ENCODE measurements at places on chromosomes 13 and 19.

DNA sequence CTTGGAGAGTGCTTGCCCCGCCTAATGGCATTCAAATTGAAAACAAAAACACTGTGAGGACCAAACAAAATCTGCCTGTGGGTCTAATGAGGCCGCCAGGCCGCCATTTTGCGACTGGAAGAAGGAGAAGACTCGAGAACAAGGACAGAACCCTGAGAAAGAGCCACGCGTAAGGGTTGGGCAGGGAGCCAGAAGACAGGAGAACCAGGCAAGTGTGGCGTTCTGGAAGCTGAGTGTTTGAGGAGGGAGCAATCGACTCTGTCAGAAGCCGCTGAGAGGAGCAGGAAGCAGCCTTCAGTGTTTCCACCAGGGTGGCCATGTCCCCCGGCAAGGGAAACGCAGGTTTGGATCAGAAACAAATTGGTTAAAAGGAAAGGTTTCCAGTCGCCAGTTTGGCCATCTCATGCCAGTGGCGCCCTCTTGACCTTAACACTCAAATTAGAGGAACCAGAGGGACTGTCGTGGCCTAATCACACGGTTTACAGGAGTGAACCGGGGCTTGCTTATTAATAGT, 10.2 kb upstream of the PTOV1 start:
- no peak for DNase-seq

- no peak for DNase-seq
These were observed 53.9 kb upstream of the MTIF3 start for GRCh38 chr13:27504128-27504867.

- peak; percentile 87 for DNase-seq
These were observed at the start of gene HPN for GRCh38 chr19:35041548-35042055. Gene HPN (plus strand): TSS chr19:35041721. CDS start chr19:35042507, 786 bp downstream.

- no peak for DNase-seq
These were observed 37.6 kb upstream of the MAB21L1 start for GRCh38 chr13:35514061-35514477.

- DNase-seq = no peak
These were observed 520.0 kb downstream of the GPC6 start for GRCh38 chr13:93746589-93746988.

DNA sequence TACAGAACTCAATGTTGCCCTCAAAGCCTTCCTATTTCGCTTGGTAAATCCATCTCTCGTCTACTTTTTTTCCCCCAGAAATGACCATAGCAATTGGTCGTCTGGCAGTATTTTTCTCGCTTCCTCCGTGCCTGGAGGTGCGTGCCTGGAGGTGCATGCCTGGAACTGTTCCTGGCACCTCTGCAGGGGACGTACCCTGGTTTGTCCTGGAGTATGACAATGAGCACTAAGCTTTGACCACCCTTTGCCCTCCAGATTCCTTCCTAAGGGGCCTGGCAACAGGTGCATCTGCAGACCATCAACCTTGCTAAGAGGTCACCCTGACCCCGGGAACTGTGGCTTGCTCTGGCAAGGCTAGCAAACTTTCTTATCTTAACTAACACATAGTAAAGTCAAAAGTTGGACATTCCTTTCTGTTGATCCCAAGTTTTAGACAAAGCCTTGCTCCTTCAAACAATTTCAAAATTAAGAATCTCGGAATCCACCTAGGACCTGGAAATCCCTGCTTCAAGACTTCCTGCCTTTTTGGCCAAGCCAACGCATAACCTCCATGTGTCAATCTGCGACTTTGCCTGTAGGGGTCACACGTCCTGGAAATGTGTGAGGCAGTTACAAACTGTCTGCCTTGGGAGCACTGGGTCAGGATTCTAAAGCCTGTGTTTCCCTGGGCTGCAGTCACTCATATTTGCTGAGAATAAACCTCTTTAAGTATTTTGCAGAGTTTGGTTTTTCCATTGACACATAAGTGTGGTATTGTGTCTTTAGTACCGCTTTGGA, 28.8 kb upstream of the TUBGCP3 start:
- no peak for DNase-seq

DNA sequence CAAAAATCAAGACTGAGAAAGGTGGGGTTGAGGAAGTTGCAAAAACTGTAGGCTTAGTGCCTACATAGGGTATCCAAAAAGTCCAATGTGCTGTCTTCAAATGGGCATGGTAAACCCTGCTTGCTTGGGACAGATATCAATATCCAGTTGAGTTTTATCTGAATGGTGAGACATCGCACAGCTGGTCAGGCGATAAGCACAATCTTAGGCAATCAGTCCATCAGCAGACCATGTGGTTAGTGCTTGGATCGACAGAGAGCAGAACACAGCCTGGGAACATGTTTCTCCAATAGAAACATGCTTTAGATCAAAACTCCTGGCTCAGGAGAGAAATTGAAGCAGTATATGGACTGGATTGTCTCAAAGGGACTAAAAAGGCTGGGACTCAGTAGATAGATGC, 151.3 kb upstream of the IPO5 start:
- no peak for DNase-seq

DNA sequence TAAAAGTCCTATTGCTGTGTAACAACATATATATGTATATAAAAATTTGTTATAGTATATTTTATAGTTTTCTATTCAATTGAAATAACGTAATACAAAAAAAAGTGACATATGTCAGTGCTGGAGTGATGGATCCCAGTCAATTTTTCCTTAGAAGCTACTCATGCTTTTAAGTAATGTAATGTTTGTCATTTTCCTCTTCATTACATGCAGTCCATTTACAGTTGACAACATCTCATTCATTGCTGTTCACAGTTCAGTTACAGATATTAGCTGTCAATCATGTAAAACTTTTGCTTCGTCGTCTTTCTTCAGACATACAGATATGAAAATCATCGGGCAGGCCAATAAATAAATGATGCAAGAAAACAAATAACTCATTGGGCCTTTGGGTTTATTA, 525.1 kb upstream of the PRR20A start:
- DNase-seq = no peak

DNA sequence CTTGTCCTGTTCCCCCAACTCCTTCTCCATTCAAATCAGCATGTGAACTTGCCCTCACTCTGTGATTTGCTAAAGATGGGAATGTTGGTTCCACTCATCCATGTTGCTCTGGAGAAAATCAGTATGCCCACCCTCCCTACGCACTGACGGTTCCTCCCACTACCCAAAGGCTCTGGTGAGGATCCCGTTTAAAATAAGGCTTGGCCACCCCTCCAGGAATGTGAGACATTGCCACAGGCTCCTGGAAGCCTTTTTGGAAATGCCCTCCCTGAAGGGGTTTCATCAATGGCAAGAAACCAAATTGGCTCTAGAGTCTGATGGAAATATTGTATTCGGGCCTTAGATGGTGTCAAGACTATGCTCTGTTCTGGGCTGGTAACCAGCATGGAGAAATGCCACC, 187.3 kb downstream of the USP12 start:
- no peak for DNase-seq

DNA sequence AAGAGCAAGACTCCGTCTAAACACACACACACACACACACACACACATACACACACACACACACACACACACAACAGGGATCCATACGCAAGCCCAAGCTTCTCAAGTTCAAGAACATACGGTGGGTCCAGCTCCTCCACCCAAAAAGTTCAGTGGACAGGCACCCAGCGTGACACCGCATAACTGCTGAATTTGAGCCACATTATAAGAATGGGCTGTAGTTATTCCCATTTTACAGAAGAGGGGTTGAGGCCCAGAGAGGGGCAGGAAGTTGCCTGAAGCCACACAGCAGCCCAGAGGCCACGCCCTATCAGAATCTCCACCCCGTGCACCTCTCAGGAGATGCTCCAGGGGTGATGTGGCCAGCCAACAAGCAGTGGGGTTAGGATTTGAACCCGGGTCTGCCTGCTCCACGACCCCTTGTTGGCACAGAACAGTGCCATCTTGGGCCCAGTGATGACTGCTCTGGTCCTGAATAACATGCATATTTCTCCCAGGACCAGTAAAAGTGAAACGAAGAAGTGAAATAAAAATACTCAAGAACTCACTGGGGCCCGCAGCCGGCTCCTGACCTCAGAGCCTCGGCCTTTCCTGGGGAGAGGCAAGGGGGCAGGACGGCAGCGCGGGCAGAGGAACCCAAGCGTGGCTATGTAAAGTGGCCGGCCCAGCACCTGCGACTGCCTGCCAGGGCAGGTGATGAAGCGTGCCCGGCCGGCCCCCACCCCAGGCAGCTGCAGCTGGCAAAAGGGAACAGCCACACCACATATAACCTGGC, 61.9 kb downstream of the AP1M1 start:
- DNase-seq = no peak

DNA sequence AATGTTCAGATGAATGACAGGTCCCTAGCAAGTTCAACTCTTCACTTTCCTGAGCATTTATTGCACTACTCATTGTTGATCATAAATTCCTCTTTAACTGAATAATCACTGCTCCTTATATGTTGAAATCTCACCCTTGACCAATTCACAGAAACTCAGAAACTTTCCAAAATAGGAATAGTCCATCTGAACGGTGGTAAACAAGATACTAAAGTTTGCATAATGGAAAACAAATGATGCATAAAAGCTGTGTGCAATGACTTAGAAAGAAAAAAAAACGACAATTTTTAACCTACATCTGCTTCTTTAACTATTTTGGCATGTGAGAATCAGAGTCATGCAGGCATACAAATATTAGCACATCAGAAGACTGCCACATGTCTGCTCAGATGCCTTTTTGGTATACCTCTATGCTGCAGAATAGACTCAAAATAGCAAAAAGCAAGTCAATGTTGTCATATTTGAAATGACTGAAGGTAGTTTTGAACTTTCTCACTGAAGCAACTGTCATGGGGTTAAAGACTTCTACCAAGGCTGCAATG, 34.8 kb downstream of the SLC10A2 start:
- no peak for DNase-seq

GRCh38 chr19:13770013-13770635, 4.1 kb upstream of the C19orf53 start:
- no peak for DNase-seq

DNA sequence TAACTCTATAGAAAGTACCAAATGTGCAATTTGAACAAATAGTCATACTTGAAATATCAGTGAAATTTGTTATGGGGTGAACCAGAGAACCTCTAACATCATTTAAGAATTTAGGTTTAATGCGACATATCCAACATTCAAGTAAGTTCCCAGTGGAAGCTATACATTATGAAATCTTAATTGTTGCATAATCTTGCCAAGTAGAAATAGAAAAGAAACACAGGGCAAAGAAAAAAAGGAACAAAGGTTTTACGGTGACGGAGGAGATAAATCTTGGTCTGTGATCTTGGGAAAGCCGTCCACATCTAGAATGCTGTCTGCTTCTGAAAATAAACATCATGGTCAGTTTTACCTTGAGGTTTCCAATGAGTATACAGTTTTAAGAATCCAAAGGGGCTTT, 445.7 kb downstream of the RFC3 start:
- DNase-seq = no peak

DNA sequence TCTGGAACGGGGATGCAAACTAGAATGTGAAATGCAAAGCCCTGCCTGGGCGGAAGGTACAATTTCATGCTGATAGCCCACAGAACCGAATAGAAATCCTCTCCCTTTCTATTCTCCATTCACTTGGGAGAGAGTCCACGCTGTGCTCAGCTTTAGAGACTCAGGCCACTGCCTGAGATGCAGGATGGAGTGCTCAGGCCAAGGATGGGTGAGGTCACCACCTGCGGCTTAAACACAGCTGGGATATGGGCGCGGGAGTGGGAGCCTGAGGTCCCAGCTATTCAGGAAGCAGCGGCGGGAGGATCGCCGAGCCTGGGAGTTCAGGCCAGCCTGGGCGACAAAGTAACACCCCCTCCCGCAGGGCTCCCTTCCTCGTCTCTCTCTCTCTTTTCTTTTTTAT, 446 bp upstream of the ZNF83 start:
- DNase-seq = no peak

DNA sequence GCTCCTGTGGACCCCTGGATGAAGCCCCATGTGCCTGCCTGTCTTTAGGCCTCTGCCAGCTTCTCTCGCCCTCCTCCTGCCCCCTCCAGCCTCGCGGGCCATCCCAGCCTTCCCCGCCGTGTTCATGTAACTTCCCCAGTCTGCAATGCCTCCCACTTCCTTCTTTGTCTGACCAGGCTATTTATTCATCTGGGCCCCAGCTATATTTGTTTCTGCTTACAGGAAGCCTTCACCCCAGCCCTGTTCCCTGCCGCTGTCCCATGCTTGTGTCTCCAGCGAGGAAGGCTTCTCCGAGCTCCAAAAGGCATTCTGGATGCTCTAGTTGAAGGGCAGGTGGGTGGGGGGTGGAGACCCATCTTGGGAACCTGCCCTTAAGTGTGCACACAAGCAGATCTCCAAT, 7.9 kb upstream of the C3 start:
- DNase-seq = peak; percentile 66

DNA sequence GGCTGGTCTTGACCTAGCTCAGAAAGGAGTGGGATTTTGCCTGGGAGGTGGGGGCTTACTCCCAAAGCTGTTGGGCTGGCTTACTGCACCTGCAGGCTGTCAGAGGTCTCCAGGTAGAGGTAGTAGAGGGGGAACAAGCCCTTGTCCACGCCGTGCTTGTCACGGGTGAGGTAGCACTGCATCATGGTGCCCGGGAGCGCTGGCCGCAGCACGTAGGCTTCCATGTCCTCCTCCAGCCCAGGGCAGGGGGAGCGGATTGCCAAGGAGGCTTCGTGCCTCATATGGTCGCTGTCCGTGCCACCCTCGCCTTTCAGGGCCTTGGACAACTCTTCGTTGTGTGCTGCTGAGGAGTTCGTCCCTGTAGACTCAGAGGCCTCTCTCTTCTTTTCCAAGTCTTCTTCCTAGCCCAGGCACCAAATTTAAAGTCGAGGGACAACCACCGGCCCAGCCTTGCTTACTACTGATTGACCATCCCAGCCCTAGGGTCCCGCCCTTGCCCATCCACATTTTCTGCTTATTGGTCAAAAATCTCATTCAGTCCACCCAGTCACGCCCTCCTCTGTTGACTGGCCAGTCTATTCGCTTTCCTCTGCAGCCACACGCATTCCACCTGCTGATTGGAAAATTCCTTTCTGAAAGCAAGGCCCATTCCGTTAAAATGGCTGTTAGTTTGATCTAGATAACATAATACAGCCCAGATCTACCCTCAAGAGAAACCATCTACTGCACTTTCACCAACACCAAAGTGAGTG, 10.5 kb downstream of the TULP2 start:
- no peak for DNase-seq

- DNase-seq = no peak
These were observed 22.7 kb downstream of the SGCG start for GRCh38 chr13:23203516-23203915.

DNA sequence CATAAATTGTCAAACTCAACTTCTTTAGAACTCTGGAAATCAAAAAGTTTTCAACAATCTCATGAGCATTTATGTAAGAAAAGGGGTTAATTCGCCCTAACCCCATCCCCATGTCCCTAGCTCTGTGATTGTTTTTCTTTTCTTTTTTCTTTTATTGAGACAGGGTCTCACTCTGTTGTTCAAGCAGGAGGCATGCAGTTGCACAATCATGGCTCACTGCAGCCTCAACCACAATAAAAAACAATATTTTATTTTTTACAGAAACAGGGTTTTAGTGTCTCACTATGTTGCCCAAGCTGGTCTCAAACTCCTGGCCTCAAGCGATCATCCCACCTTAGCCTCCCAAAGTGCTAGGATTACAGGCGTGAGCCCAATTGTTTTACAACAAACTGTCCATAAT, 16.7 kb downstream of the VWA8 start:
- no peak for DNase-seq

GRCh38 chr13:43650882-43651281, 135.9 kb downstream of the ENOX1 start:
- DNase-seq = no peak

All from upper lobe of left lung (tissue), 6 donors.